ENCODE measurements at places on chromosomes 11 and 22. TPM values are rescaled to one million over a fixed set of nuclear protein-coding genes. Genes with fewer than 3 reads are reported as not detected.

DNA sequence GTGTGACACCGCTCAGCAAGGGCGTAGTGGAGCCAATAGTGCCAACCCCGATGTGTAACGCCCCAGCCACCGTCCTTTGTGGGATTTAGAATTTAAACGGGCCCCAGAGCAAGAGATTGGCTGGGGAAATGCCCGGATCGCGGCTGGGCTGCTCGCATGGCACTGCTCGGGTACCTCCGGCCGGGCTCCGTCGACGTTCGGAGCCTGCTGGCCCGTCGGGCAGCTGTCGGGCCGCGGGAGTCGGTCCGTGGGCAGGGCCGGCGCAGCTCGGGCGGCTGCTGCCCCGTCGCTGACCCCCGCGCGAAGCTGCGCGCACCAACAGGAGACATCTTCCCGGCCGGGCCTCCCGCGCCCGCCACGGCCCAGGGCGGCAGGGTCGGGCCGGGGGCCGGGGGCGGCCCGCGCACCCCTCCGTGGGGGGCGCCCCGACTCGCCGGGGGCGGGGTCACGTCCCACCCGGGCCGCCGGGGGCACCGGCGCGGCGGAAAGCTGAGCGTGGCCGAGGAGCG, 1.3 kb upstream of the KDM2A start:
- no peak for DNase-seq

- DNase-seq, result peak; percentile 92
Measured at GRCh38 chr11:27472398-27473016, at the start of gene LGR4. TSS of gene LGR4 (minus strand) at chr11:27472790. CDS start at chr11:27472302, 488 bp downstream.

The SYCE3 gene
- total RNA-seq, result 0.71 TPM

GRCh38 chr22:20844055-20845037, 14.3 kb downstream of the PI4KA start:
- no peak for DNase-seq

- no peak for DNase-seq
Measured at GRCh38 chr22:45009606-45010531, at the start of gene PHF21B. TSS of gene PHF21B (minus strand) at chr22:45010005. CDS start at chr22:45009549, 456 bp downstream.

DNA sequence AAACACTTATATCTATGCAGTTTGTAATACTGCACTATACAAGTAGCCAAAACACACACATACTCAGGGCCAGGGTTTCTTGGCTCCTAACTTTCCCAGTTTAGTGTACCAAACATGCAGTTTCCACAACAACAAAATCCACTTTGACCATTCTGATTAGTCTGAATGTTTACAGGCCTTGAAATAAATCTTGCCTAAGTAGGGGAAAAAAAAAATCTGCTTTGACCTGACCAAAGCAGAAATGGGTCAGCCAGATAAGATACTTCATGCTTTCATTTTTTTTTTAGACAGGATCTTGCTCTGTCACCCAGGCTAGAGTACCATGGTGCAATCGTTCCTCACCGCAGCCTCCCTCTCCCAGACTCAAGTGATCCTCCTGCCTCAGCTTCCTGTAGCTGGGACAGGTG, 10.1 kb downstream of the PRR14L start:
- DNase-seq, result no peak

DNA sequence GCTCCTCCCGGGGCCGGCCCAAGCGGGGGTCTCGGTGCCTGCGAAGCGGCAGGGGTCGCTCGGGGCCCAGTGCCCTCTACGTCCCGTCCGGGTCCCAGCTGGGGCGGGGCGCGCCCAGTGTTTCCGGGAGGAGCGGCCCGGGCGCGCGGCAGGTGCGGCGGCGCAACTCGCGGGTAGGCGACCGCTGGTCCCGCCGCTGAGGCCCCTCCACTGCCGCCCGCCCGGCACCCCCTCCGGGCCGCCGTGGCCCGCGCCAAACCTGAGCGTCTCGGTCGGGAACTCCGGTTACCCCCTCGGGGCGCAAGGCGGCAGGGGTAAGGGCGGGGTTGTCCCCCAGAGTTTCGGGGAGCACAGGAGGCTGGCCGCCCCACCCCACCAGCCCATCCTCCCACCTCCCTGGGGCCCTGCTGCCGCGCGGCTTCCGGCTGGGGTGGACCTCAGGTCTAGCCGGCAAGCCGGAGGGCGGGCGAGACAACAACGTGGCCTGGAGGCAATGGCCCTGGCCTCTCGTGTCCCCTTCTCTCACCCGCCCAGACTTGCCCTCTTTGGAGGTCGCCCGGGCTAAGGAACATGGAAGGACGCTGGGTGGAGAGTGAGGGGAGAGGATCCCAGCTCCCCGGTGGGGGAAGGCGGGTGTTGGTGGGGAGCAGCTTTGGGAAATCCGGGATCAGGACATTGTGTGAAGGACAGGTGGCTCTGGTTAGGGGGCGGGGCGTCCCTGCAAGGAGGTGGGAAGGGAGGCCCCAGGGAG, 398 bp upstream of the CRACR2B start:
- DNase-seq, result no peak

- no peak for DNase-seq
Measured at GRCh38 chr22:19645391-19645790, 68.9 kb upstream of the SEPTIN5 start.

All from kidney epithelial cell (primary cell).